Iris pigment epithelial cell (primary cell): ENCODE measurements at places on chromosomes 5 and 9.

- DNase-seq = no peak
Observed at GRCh38 chr9:28289746-28290145, 716.5 kb upstream of the C9orf72 start.

DNA sequence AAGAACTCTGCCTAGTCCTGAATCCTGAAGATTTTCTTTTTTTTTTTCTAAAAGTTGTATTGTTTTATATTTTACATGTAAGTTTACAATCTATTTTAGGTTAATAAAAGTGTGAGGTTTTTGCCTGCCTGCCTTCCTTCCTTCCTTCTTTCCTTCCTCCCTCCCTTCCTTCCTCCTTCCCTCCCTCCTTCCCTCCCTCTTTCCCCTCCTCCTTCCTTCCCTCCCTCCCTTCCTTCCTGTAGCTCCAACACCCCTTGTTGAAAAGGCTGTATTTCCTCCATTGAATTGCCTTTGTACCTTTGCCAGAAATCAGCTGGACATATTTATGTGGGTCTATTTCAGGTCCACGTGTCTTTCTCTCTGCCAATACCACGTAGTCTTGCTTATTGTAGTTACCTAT is 46.6 kb downstream of the CACNA1B start:
- DNase-seq = no peak

GRCh38 chr5:39198127-39198526 is 21.2 kb downstream of the FYB1 start:
- peak; percentile 90 for DNase-seq

GRCh38 chr5:172770675-172771438 is at the start of gene DUSP1:
Gene DUSP1 (minus strand): TSS chr5:172771195. CDS start chr5:172770952, 243 bp downstream.
- DNase-seq = peak; percentile 98

- no peak for DNase-seq
Observed at GRCh38 chr5:161302559-161302958, 244.0 kb downstream of the GABRB2 start.
